Large intestine (tissue), 12 donors: ENCODE measurements at places on chromosomes 6 and 20.

GRCh38 chr6:25603251-25603650 is 48.8 kb upstream of the SCGN start:
- DNase-seq, result no peak

- DNase-seq, result no peak
Observed at GRCh38 chr20:35833241-35833640, 61.4 kb downstream of the PHF20 start.

- no peak for DNase-seq
Observed at GRCh38 chr6:149905911-149906371, 8.0 kb upstream of the RAET1E start.

DNA sequence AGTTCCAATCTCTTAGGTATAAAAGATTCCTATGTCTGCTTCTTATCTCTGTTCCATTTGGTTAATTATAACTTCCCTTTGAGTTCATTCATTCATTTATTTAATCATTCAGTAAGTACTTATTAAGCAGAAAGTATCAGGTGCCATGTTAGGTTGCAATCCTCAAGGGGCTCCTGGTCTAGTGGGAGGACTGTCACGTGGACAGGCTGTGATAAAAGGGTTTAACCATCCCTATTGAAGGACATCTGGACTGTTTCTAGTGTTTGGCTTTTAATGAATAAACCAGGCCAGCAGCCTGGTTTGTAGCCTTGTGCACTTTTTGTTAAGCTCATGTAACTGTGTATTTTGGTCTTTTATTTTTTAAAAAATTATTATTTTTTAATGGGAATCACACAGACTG is 162.1 kb upstream of the OGFRL1 start:
- no peak for DNase-seq

DNA sequence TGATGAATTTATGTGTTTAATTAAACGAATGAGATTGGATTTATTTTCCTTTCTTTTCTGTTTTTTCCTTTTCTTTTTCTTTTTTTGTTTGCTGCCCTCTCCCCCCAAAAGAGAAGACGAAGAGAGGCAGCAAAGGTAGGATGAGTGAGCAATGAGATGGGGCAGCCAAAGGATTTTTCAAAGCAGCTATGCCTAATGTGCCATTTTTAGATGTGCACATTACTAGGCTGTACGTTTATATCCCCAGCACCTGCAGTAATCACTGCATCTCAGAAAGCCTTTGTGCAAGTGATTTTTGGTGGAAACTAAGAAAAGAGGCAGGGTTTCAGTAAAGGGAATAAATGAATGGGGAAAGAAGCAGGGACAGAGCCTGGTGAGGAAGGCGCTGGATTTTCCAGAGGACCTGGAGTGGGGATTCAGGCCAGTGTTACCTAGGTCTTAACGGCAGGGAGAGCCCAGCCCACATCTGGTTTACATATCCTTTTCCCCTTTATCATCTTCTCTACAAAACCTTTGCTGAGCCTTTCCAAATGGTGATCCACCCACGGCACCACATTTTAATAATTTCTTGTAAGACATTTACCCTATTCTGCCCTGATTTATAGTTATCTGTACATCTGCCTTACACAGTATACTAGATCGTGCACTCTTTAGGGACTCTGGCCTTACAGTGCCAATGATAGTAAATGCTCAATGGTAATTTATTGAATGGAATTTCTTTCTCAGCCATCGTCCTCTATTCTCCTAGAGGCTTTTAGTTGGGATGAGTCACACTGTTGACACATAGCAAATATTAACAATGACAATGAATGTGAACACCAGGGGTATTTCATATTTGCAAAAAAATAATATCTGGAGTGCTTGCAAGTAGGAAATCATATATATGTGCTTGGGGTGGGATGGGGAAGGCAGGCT is 38.3 kb upstream of the ATXN1 start:
- DNase-seq, result no peak

DNA sequence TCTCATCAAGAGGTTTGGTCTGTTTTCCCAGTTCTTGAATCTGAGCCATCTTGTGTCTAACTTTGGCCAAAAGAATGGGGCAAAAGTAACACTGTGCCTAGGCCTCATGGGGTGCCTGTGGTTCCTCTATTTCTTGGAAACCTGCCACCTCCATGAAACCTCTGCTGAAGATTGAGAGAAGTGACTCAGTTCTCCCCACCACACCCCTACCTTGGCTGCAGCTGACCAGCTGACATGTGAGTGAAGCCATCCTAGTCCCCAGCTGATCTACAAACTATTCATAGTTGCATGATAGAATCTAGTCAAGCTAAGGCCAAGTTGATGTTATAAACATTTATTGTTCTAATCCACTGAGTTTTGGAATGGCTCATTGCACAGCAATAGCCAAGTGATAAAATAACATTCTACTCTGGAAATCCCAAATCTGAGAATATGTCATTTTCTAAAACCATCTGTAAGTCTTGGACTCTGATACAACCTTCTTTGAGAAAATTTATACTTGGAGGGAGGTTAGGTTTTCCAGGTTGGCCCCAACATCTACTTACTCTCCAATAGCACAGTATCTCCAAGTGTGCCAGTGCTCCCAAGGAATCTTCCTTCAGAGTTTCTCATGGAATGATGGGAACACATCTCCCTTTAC is 107.0 kb upstream of the SMLR1 start:
- DNase-seq, result no peak

DNA sequence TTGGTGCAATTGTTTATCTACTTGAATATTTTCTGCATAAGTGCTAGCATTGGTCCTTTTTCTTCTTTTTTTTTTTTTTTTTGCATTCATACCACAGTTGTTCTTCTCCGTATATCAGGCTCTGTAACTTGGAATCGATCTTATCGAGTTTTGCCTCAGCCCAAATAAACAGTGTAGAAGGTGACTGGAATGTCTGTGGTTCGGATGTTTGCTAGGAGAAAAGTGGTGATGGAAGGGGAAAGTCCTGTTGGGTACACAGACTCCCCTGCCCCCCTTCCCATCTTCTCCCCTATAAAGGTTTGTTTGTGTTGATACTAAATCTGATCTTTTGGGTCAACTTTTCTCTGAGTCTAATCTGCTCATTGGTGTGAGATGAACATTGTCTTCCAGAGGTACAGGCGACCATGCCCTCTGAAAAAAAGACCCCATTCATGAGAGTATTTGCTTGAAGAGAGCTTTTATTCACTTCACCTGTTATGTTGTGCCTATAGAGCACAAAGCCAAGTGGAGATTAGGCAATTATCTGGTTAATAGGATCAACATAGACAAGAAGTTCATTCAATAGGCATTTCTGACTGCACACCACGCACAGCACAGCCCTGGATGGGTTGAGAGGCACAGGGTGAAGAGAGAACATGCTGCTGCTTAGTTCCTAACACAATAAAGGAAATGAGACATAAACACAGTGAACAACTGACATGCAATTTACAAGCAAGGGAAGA is 620.0 kb downstream of the PKHD1 start:
- no peak for DNase-seq

DNA sequence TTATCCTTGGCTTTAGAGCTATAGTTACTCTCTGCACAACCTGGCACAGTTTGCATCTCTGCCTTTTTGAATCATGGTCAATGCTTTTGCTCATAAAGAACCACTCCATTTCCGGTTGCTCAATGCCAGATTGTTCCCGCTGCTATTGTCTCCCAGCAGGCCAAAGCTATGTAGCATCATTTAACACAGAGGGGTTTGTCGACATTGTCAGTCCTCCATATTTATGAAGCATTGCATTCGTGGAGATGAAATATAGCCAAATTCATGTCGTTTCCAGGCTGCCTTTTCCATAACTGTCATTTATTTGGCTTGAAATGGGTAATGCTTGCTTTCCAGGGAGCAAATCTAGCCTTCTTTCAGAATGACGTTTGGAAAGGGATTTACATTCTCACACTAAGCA is 598.8 kb downstream of the EPHA7 start:
- no peak for DNase-seq

DNA sequence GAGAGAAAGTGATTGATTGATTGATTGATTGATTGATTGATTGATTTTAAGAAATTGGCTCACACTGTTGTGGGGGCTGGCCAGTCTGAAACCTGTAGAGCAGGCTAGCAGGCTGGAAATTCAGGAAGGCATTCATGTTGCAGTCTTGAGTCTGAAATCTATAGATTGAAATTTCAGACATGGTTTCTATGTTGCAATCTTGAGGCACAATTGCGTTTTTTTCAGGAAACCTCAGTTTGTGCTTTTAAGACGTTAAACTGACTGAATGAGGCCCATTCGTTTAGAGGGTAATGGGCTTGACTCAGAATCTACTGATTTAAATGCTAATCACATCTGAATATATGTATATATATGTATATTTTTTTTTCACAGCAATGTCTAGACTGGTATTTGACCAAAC is 106.3 kb downstream of the STXBP5 start:
- no peak for DNase-seq

- DNase-seq, result no peak
Observed at GRCh38 chr20:12047838-12048432, 130.2 kb downstream of the BTBD3 start.

- DNase-seq, result no peak
Observed at GRCh38 chr6:37531437-37532036, 31.8 kb upstream of the CCDC167 start.

GRCh38 chr6:83474309-83474708 is 38.0 kb upstream of the PRSS35 start:
- peak; percentile 75 for DNase-seq

- DNase-seq, result no peak
Observed at GRCh38 chr20:58753922-58754551, 61.4 kb downstream of the NPEPL1 start.

GRCh38 chr6:145254649-145255401 is 480.5 kb downstream of the EPM2A start:
- DNase-seq, result no peak

- DNase-seq, result no peak
Observed at GRCh38 chr6:36519352-36519751, 27.9 kb downstream of the STK38 start.

DNA sequence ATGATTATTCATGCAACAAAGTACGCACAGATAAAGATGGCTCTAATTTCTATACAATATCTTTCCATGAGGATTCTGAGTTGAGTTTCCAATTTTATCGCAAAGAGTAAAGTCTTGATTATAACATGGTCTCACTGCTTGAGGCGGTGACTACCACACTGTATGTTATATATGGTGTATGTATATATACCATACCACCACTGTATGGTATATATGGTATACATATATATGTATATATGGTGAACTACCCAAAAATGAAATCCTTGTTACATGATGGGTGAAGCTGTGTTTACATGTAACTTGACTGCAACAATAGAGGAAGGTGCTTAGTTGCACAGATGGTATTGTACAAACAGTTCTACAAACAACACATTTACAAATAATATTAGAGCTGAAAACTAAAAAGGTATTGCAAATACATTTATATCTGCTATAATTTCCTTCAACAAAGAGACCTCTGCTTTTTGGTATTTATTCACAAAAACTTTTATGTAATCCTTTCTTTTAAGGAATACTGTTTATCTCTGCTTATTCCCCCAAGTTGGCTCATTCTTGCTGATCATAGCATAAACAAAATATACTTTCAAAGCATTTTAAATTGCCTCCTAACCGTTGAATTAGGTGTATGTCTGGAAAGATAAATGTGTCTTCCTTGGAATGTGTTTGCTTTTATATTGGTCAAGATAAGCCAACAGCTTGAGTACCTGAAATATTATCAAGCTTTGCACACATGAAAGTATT is 77.7 kb upstream of the TPD52L1 start:
- no peak for DNase-seq

DNA sequence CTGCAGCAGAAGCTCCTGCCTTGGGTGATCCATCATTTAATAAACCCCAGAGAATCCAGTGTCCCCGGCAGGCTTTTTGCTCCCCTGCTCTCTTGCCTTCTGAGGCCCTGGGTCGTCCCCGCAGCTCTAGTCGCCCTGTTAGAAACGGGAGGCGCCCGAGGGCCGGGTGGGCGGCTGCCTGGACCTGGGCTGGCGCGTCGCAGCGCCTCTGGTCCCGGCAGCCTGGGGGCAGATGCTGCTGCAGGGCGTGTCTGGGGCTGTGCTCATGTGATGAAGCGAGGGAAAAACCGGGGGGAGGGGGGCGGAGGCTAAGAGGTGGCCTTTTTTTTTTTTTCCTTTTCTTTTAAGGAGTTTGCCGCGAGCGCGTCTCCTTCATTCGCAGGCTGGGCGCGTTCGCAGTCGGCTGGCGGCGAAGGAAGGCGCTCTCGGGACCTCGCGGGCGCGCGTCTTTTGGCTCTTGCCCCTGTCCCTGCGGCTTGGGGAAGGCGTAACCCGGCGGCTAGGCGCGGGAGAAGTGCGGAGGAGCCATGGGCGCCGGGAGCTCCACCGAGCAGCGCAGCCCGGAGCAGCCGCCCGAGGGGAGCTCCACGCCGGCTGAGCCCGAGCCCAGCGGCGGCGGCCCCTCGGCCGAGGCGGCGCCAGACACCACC is 394 bp downstream of the AKAP12 start:
- DNase-seq, result peak; percentile 75

DNA sequence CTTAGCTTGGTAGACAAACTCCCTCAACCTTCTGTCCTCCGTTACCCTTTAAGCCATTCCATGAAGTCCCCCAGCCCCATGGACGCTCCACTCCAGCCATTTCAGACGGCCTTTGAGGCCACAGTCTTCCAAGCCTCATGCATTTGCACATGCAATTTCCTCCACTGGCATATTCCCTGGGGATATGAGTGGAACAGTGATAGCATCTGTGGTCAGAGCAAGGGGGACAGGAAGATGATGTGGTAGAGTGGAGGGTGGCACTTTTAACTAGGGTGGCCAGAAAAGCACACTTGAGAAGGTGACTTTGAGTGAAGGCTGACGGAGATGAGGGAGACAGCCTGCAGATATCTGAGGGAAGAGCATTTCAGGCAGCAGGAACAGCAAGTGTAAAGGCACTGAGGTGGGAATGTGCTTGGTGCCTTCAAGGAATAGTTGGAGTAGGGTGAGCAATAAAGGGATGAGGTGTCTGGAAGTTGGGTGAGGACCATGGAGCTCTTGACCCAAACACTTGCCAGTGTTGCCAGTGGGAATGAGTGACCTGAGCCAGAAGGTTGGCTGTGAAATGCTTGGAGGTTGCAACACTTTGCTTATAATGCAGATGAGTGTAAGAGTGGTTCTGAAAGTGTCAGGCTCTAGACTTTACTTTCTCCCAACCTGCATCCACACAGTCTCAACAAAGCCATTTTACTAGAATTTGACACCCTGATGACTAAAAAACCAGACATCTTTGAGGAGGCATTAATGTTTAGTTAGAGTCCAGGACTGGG is 275.6 kb upstream of the SUPT3H start:
- DNase-seq, result no peak

DNA sequence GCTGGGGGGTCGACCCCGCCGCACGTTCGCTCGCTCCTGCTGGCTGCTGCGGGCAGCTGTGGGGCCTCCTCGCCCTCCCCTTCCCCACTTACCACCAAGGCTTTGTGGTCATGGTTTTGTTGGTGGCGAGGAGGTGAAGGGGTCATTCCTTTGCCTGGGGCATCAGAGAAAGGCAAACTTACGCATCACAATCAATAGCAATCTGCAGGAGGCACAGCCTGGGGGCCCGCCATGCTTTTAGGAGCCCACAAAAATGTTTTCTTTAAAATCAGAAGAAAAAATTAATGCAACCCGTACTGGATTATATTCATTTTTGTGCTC is 137.0 kb downstream of the IMPG1 start:
- DNase-seq, result no peak

DNA sequence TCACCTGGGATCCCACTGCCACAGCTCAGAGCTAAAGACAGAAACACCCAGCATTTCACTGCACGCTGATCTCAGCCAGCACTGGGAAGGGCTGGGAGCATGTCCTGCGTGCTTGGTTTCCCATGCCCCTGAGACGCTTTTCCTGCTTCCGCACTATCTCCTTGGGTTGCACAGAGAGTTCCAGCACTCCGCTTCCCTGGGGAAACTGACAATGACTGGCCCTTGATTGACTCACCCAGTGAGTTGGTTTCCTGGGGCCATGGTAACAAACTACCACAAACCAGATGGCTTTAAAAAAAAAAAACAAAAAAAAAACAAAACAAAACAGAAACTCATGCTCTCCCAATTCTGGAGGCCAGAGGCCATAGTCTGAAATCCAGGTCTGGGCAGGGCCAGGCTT is 14.8 kb upstream of the MAS1L start:
- no peak for DNase-seq
